Mesenteric fat pad (tissue), 1 donor: ENCODE measurements at places on chromosomes 16 and 17. TPM values are rescaled to one million over a fixed set of nuclear protein-coding genes. Genes with fewer than 3 reads are reported as not detected.

Gene MYH13
- not detected for total RNA-seq

Gene SPNS2
- total RNA-seq: 18.6 TPM

Gene ZP2
- not detected for total RNA-seq

Gene HOXB6
- 8.9 TPM for total RNA-seq

Gene CIBAR2
- not detected for total RNA-seq

Gene TMEM238L
- not detected for total RNA-seq

Gene MT1A
- total RNA-seq: 769 TPM

Gene MYH3
- total RNA-seq: 3.8 TPM

Gene TVP23A
- total RNA-seq: 0.45 TPM

Gene PSMC3IP
- 2.2 TPM for total RNA-seq
